ENCODE measurements at places on chromosomes 4 and X.

GRCh38 chr4:22190855-22191254 lies 242.3 kb upstream of the KCNIP4 start:
- DNase-seq: no peak

GRCh38 chrX:50815120-50815519 lies 1.1 kb upstream of the SHROOM4 start:
- no peak for DNase-seq

GRCh38 chrX:96002431-96002830 lies 682.2 kb upstream of the DIAPH2 start:
- no peak for DNase-seq

GRCh38 chr4:1939664-1940509 lies 68.7 kb downstream of the NSD2 start:
- DNase-seq: no peak

DNA sequence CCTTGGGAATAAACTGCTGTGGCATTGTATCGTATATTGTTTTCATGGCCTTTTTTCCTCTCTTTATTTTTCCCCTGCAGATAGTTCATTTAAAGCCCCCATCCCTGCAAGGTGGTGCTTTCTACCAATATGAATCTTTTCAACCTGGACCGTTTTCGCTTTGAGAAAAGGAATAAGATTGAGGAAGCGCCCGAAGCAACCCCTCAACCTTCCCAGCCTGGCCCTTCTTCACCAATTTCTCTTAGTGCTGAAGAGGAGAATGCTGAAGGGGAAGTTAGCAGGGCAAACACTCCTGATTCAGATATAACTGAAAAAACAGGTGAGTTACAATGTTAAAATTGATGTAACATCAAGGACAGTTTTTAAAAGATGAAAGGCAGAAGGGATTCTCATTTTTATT lies 601 bp downstream of the SMARCAD1 start:
- DNase-seq: no peak

- no peak for DNase-seq
Observed at GRCh38 chr4:72111863-72112262, 80.1 kb downstream of the NPFFR2 start.

GRCh38 chrX:110408949-110409588 lies 50.4 kb downstream of the RTL9 start:
- no peak for DNase-seq

DNA sequence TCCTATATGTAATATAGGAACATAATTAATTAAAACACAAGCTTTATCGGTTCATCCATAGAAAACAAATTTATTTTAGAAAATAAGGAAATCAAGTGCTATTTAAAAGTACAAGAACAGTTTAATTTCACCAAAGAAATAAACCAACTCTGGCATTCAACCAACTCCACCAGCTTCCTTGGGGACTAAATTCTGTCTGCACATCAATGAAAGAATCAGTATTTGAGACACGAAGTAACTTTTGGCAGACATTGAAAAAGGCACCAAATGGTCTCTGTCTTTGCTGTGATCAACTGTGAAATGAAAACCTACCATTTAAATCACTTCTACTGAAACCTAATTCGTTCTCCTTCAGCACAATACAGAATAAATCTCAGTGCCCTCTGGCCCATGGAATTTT lies 719.7 kb upstream of the GRIA3 start:
- no peak for DNase-seq

DNA sequence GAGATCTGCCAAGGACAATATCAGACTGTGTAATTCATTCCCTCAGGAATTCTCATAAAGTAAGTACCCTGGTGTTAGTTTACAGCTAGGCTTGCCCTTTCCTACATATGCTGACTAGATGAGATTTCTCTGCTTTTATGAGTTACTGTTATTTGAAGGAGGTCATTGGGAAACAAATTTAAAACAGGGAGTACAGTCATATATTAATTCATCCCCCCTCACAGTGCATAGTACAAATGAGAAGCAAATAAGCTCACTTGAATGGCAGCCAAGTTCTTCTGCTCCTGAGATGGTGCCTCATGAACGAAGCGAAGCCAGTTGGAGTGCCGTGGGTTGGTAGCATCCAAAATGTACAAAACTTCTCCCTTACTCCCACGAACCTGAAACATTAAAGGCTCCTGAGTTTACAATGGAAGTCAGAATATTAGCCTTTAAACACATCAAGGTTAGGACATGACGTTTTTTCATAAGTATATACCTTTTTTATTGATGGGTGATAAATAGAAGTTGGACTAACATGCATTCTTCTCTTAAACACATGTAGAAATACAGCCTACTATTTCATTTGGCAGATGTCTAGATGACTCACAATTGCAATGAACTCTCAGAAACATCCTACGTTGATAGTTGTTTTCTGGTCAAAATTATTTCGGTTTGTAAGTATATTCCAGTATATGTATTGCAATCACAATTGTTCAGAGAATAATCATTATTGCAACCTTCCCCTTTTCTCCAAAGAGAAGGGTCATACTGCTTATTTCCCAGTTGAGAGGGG lies 69.2 kb downstream of the PRDM5 start:
- DNase-seq: no peak

- no peak for DNase-seq
Observed at GRCh38 chrX:129361576-129361975, 161.7 kb downstream of the SMARCA1 start.

GRCh38 chr4:108247387-108248049 lies 78.8 kb upstream of the LEF1 start:
- no peak for DNase-seq

GRCh38 chr4:145565328-145565727 lies 53.9 kb upstream of the MMAA start:
- DNase-seq: no peak

GRCh38 chr4:180434131-180434895 lies 1808.9 kb upstream of the TENM3 start:
- DNase-seq: no peak

DNA sequence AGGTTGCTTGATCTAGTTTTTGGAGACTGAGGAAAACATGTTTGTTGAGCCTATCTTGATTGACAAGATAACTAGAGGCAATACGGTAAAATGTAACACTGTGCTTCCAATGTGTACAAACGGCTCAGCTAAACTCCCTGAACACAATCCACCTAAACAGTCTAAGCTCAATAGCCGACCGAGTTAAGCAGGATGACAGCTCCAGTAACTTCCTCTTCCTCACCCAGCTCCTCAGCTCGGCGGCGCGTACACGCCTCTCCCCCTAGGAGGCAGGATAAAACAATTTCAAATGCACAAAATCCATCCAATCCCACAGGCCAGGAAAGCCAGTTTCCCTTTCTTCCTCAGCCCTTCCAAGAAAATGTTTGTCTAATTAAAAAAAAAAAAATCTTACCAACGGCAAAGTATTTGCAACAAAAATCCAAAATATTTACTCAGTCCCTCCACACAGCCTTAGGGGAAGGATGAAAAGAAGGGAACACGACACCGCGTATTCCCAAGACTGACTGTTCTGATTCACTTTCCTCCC lies 1.0 kb downstream of the CNOT6L start:
- peak; percentile 82 for DNase-seq

GRCh38 chrX:44043496-44043895 lies 70.3 kb upstream of the NDP start:
- DNase-seq: no peak

DNA sequence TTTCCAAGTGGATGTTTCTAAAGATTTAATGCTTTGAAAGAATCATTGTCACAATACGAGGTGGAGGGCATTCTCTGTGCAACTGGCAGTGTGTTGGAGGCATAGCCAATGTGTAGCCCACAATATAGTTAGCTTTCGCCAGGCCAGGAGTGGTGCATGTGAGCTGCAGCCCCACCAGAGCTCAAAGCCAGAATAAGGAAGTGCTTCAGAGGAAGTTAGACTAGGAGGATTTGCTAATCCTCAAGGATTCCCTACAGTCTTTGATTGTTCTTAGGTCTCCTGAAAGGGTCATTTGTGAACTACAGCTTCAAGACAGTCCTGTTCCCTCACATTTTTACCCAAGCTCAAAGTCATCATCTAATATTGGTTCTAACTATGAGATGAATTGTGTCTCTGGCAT lies 16.4 kb downstream of the TRPC5OS start:
- DNase-seq: no peak

DNA sequence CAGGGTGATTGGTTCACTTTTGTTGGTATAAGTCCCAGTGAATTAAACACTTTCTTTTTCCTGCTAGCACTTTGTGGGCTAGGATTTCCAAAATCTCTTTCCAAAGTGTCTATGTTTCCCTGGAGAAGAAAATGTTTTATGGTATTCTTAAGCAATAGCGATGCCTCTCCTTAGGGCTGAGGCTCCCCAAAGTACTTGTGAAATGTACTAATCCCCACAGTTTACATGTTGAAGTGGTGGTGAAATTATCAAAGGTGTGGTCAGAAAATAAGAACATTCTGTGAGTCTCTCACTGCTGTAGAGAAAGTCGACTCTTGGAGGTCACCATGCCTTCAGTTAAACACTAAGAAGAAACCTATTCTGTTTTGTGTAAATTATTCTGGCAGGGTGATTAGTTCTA lies 51.5 kb upstream of the AMELX start:
- no peak for DNase-seq

- DNase-seq: no peak
Observed at GRCh38 chr4:7970361-7970946, 30.8 kb upstream of the AFAP1 start.

DNA sequence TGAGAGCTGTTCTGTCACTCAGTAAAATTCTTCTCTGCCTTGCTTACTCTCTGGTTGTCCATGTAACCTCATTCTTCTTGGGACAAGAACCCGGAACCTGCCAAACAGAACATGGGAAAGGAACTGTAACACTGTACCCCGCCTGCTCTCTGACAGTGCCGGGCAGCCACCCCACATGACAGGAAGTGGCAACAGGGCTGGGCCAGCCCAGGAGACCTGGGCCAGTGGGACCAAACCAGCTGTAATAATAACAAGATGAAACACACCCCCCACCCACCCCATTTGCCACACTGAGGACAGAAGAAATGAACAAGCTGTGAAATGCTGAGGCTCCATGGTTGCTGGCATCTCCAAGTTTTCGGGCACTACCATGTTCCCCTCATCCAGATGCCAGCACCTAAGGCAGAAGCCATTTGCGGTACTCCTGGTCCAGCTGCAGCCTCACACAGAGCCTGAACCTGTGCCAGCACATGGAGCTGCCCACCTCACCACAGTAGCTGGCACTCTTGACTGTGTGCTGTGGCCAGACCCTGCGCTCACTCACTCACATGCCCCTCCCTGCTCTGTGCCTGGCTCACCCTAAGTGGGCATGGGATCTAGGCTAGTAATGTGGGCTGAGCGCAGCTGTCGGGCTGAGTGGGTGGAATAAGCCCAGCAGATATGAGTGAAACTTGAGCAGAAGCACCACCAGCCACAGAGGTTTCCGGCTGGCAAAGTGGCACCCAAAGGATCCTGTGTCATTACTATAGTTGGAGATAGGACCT lies 126.2 kb upstream of the UGT8 start:
- no peak for DNase-seq

GRCh38 chr4:154741131-154741665 lies 2.6 kb upstream of the LRAT start:
- no peak for DNase-seq

DNA sequence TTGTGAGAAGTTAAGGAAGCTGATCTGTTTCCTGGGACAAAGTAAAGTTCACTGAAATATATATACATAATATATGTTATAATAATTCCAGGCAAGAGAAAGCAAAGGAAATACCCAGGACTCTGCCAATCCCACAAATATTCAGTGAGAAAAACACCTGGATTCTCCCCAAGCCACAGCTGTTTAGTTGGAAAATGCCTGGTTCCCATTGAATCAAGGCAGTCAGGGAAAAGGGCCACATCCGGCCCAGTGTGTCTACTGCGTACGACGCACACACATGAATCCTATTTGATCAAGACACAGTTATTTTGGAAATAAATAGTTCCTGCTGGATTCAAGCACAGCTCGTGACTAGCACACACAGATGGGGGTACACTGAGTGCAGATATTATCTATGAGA lies 6.3 kb upstream of the DCHS2 start:
- DNase-seq: no peak

DNA sequence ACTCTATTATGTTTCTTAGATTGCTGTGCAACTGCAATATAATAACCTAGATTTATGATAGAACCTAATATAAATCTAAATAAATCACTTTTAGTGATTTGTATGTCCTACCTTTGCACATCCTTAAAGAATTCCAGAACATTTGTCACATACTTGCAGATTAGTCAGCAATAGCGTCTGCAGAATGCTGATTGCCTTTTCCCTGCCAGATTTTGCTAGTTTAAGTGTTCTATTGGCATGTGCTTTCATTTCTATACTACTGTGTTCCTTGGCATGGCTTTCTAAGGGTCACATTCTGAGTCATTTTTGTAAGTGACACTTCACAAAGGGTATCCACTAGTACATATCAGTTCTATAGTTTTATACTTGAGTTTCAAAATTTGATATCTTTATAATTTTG lies 303.1 kb upstream of the GIMD1 start:
- DNase-seq: no peak

GRCh38 chrX:136630881-136631280 lies 17.1 kb upstream of the CD40LG start:
- DNase-seq: no peak

- no peak for DNase-seq
Observed at GRCh38 chrX:19810006-19810774, 77.2 kb downstream of the SH3KBP1 start.

DNA sequence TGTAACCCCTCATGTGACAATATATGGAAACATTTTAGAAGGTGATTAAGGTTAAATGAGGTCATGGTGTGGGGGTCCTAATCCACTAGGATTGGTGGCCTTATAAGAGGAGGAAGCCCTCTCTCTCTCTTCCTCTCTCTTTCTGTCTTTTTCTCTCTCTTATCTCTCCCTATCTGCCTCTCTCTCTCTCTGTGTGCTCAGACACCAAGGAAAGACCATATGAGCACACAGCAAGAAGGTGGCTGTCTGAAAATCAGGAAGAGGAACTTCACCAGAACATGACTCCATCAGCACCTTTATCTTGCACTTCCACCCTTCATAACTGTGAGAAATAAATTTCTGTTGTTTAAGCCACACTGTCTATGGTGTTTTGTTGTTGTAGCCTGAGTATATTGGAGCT lies 1472.2 kb downstream of the PCDH7 start:
- DNase-seq: no peak

GRCh38 chr4:47010912-47011446 lies 17.6 kb upstream of the GABRA4 start:
- DNase-seq: no peak

GRCh38 chr4:111930659-111931058 lies 214.6 kb upstream of the FAM241A start:
- DNase-seq: no peak

GRCh38 chr4:182746876-182747275 lies 170.3 kb downstream of the DCTD start:
- no peak for DNase-seq

GRCh38 chr4:104919406-104919805 lies 227.3 kb upstream of the TET2 start:
- DNase-seq: no peak

GRCh38 chr4:5651089-5651488 lies 57.3 kb downstream of the EVC2 start:
- DNase-seq: no peak

DNA sequence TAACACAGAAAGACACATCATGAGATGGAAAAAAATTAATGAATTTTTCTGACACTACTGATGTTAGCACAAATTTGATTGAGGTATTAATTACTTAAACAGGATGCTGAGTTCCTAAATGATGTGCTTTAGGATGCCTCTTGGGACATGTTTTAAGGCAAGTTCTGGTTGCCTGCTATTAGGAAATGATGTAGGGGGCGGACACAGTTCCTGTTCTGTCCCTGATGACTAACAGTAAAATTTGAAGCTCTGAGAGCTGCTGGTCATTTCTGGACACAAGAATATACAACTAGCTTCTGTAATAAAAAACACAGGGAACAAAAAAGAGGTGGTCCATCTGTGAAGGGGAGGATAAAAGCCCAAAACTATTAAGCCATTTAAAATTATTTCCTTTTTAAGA lies 163.2 kb upstream of the ETNPPL start:
- DNase-seq: no peak

GRCh38 chrX:97402903-97403302 lies 519.2 kb downstream of the RPA4 start:
- no peak for DNase-seq

All from activated effector memory CD4-positive, alpha-beta T cell treated with anti-CD3 and anti-CD28 coated beads, Interleukin-2, amount 50 U/mL, for 16 hours (primary cell).